ENCODE measurements at places on chromosomes 13 and 19.

- no peaks in the 10 kb centered on the region for H3K4me1 ChIP-seq
- no peak for DNase-seq
- H3K36me3 ChIP-seq, result no peaks in the 10 kb centered on the region
- no peak overlapping the region for H3K4me3 ChIP-seq
Measured at GRCh38 chr19:13537454-13537853, 31.2 kb upstream of the CACNA1A start.

GRCh38 chr13:97224544-97225300 lies 2.6 kb downstream of the MBNL2 start:
- H3K27ac ChIP-seq, result peak overlapping the region; percentile 73
- H3K27me3 ChIP-seq, result no peaks in the 10 kb centered on the region
- peaks cover 15% of the 10 kb centered on the region for H3K4me1 ChIP-seq
- no peaks in the 10 kb centered on the region for H3K36me3 ChIP-seq
- peak overlapping the region; percentile 51 for H3K4me3 ChIP-seq
- DNase-seq, result peak; percentile 79

DNA sequence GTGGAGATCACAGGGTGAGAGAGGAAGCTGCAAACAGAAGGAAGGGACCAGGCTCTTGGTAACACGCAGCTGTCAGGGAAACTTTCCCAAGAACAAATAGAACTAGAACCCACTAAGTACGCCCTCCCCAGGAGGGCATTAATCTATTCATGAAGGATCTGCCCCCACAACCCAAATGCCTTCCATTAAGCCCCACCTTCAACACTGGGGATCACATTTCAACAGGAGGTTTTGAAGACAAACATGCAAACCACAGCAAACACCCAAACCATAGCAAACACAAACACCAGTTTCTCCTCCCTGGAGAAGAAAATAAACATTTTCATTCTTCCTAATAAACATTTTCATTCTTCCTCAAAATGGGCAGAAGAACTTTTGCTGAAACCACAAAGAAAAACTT lies 329.6 kb downstream of the EFNB2 start:
- H3K4me3 ChIP-seq, result no peak overlapping the region
- no peak overlapping the region for H3K27ac ChIP-seq
- no peaks in the 10 kb centered on the region for H3K27me3 ChIP-seq
- H3K36me3 ChIP-seq, result no peaks in the 10 kb centered on the region

GRCh38 chr19:55152017-55152416 lies 3.0 kb upstream of the TNNT1 start:
- no peak overlapping the region for H3K27ac ChIP-seq
- no peaks in the 10 kb centered on the region for H3K36me3 ChIP-seq

- peaks cover 61% of the 10 kb centered on the region for H3K36me3 ChIP-seq
- no peak overlapping the region for H3K27ac ChIP-seq
- H3K4me3 ChIP-seq, result no peak overlapping the region
- no peaks in the 10 kb centered on the region for H3K4me1 ChIP-seq
- no peak for DNase-seq
- no peaks in the 10 kb centered on the region for H3K27me3 ChIP-seq
Measured at GRCh38 chr19:7980168-7980567, 25.3 kb downstream of the ELAVL1 start.

- H3K4me1 ChIP-seq, result peaks cover under 1% of the 10 kb centered on the region
- H3K27me3 ChIP-seq, result peaks cover 5% of the 10 kb centered on the region
- no peaks in the 10 kb centered on the region for H3K36me3 ChIP-seq
- no peak overlapping the region for H3K4me3 ChIP-seq
- no peak for DNase-seq
Measured at GRCh38 chr19:5345895-5346386, 5.3 kb upstream of the PTPRS start.

GRCh38 chr19:1169921-1170885 lies 3.9 kb downstream of the SBNO2 start:
- no peaks in the 10 kb centered on the region for H3K36me3 ChIP-seq
- DNase-seq, result peak; percentile 77
- H3K27me3 ChIP-seq, result no peaks in the 10 kb centered on the region
- peaks cover 44% of the 10 kb centered on the region for H3K4me1 ChIP-seq

DNA sequence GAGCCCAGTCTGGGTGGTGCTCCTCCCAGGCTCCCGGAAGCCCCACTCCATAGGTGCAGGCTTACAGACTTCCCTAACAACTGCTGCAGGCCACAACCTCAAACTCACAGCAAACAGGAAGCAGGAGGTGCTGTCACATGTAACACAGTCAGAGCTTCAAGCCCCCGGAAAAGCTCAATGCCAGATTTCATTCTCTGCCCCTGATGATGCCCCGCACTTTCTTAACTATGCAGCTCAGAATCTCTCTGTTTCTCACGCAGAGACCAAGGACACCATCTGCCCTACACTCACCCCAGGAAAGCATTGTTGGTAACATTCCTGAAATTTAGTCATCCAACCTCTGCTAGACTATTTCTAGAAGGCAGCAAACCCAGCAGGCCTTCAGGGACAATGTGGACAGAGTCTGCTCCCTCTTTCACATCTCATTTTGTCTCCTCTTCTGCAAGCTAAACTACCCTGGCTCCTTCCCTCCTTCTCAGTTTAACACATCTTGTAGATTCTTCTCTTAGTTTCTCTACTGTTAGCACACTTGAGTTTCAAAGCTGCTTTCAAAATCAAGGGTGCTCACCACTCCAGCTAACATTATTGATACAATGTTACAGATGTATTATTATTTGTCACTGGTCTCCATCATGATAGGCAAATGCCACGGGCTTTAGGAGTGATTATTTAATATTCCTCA lies 162.5 kb downstream of the KCTD12 start:
- H3K4me1 ChIP-seq, result peaks cover 28% of the 10 kb centered on the region
- no peaks in the 10 kb centered on the region for H3K27me3 ChIP-seq
- H3K27ac ChIP-seq, result peak overlapping the region; percentile 39
- no peak overlapping the region for H3K4me3 ChIP-seq

DNA sequence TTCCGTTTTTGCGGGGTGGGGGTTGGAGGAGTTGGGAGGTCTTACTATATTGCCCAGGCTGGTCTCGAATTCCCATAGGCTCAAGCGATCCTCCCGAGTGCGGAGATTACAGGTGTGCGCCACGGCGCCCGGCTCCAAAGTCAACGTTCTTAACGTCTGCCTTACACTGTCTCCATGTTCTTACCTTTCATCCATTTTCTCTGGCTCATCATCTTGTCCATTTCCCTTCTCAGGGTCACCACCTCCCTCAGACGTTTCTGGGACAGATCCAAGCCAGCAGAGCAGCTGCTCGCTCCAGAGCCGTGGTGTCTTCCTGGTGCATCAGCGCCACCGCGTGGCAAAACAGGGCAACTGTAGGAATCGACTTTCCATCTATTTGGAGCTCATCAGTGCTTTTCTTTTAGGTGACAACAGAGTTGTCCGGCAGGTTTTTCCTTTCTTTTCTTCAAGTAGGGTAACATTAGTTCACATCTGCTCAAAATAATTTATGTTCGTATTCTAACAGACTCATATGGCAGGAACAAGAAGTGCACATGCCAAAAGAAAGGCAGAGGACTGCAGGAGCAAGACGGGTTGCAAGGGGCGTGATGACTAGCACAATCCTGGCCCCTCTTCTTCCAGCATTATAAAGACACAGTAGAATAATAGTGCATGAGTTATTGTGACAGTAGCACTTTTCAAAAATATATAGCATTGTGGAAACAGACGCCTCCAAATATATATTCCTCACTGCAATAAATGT lies 103.1 kb upstream of the ABCC4 start:
- no peaks in the 10 kb centered on the region for H3K27me3 ChIP-seq
- no peaks in the 10 kb centered on the region for H3K36me3 ChIP-seq
- no peak overlapping the region for H3K4me3 ChIP-seq
- no peak overlapping the region for H3K27ac ChIP-seq
- no peaks in the 10 kb centered on the region for H3K4me1 ChIP-seq

DNA sequence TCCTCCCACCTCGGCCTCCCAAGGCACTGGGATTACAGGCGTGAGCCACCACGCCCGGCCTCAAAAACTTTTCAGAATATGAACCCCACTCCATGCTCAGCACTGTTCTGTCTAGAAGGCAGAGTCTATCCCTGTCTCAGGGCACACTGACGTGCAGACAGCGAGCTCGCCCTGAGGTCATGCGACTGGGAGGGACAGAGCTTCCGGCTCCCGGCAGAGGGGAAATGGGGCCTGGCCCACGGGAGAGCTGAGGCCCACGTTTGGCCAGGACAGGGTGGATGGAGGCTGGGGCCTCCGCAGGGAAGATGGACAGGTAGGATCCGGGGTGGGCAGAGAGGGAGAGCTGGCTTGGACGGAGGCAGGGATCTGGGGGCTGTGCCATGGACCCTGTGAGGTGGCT lies 2.8 kb upstream of the AZU1 start:
- no peak for DNase-seq
- no peaks in the 10 kb centered on the region for H3K27me3 ChIP-seq
- no peaks in the 10 kb centered on the region for H3K36me3 ChIP-seq
- no peak overlapping the region for H3K4me3 ChIP-seq
- no peaks in the 10 kb centered on the region for H3K4me1 ChIP-seq

GRCh38 chr13:98537306-98537705 lies 39.6 kb downstream of the STK24 start:
- no peak for DNase-seq
- no peaks in the 10 kb centered on the region for H3K27me3 ChIP-seq
- H3K36me3 ChIP-seq, result no peaks in the 10 kb centered on the region
- no peak overlapping the region for H3K27ac ChIP-seq
- no peak overlapping the region for H3K4me3 ChIP-seq

DNA sequence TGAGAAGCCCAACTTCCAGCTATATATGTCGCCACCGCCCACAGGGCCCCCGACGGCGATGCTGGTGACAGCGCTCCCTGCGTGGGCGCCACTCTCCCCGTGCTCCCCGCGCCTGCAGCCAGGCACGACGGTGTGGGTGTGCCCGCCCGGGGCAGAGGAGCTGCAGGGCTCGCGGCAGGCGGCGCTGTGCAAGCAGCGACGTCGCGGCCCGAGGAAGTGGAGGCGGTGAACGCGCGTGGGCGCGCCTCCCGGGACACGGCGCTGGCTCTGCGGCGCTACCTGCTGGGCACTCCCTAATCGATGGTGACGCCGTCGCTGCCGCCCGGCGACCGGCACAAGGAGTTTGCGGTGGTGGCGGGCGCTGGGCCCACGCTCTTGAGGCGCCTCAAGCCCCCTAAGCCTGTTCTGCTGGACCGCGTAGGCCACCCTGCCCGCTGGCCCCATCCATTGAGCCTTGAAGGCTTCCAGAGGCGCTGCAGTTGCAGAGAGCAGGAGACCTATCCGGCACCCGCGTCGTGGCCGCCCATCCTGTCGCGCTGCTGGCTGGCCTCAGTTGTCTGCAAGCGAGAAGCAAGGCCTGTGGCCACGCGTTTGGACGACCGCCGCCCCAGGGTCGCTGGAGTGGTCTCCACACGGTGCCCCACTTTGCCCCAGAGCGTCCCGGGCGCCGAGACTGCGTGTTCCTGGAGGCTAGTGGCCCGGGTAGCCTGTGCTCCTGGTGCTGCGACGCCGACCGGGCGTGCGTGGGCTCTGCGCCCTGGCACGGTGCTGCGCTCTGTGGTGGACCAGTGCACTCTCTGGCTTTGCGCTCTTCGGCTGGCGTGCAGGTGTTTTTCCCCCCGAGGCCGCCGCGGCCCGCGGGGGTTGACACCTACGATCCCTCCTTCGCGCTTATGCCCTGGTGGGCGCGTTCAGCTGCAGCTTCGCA lies 23.1 kb downstream of the LRFN3 start:
- no peak overlapping the region for H3K4me3 ChIP-seq
- no peaks in the 10 kb centered on the region for H3K36me3 ChIP-seq
- H3K27ac ChIP-seq, result no peak overlapping the region
- DNase-seq, result no peak
- peaks cover 31% of the 10 kb centered on the region for H3K27me3 ChIP-seq

DNA sequence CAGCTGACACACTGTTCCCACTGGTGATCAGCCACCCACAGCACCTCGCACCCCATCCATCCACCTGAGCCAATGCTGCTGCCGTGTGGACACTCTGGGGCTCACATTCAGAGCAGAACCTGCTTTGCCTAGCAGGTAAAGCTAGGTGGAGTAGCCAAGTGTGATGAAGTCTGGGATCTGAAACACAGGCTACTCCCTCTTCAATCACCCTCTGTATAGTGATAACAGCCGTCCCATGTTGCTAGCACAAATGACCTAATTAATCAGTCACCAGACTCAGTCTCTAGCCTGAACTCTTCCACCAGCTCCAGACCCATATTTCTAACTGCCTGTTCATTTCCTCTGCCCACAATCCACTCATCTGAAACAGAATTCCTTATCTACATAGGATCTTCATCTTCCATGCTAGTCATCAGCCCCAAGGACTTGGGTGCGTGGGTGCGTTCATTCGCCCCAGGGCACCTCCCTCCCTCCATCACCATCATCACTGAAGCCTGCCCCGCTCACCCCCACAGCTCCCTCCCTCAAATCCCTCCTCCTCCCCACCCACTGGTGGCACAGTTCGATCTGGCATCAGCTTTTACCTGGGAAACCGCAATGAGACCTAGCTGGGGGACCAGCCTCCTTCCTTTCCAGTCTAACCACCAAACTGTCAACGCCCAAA lies 19.8 kb downstream of the STK24 start:
- no peak overlapping the region for H3K4me3 ChIP-seq
- H3K27me3 ChIP-seq, result no peaks in the 10 kb centered on the region
- H3K27ac ChIP-seq, result no peak overlapping the region
- peaks cover 9% of the 10 kb centered on the region for H3K4me1 ChIP-seq

DNA sequence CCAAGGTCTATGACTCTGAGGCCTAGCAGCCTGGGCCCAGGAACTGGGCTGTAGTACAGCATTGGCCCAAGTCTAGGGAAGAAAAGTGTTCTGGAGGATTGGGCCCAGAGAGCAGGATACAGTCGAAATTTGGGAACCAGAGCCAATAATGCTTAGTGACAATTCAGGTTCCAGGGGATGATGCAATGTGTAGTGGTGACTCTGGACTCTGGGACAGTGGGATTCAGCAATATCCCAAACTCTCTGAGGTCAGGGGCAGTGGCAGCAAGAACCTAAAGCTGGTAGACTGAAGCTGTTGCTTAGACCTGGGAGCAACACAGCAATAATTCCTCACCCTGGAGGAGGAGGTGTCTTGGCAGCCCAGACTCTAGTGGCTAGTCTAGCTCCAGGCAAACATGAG lies 545.5 kb upstream of the ARGLU1 start:
- H3K27ac ChIP-seq, result no peak overlapping the region
- H3K4me1 ChIP-seq, result no peaks in the 10 kb centered on the region
- H3K4me3 ChIP-seq, result no peak overlapping the region
- no peaks in the 10 kb centered on the region for H3K27me3 ChIP-seq
- no peak for DNase-seq

DNA sequence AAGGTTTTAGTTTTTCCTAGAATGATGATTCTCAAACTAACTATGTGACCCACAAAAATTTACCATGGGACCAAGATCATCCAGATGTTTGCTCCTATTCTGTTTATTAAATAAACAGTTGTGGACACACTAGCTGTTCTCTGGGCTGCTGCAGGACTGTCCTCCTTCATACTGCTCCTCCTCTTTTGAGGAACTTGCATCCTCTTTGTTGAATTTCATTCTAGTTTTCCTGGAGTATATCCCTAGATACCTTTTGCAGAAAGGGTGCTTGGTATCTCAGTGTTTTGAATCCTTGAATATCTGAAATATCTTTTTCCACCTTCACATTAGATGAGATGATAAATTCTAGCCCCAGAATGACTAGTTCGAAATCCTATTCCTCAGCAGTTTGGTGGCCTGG lies 24.1 kb downstream of the VASP start:
- no peak for DNase-seq
- no peak overlapping the region for H3K4me3 ChIP-seq
- H3K27ac ChIP-seq, result no peak overlapping the region
- no peaks in the 10 kb centered on the region for H3K27me3 ChIP-seq

GRCh38 chr13:63629591-63629990 lies 2213.9 kb upstream of the PCDH20 start:
- H3K4me3 ChIP-seq, result no peak overlapping the region
- no peaks in the 10 kb centered on the region for H3K36me3 ChIP-seq
- H3K27ac ChIP-seq, result no peak overlapping the region
- H3K27me3 ChIP-seq, result no peaks in the 10 kb centered on the region
- no peaks in the 10 kb centered on the region for H3K4me1 ChIP-seq
- peak; percentile 18 for DNase-seq
